ENCODE measurements at places on chromosomes 1 and 21.
A peak's percentile ranks its signal among the peaks of the same experiment; 100 is the strongest.

DNA sequence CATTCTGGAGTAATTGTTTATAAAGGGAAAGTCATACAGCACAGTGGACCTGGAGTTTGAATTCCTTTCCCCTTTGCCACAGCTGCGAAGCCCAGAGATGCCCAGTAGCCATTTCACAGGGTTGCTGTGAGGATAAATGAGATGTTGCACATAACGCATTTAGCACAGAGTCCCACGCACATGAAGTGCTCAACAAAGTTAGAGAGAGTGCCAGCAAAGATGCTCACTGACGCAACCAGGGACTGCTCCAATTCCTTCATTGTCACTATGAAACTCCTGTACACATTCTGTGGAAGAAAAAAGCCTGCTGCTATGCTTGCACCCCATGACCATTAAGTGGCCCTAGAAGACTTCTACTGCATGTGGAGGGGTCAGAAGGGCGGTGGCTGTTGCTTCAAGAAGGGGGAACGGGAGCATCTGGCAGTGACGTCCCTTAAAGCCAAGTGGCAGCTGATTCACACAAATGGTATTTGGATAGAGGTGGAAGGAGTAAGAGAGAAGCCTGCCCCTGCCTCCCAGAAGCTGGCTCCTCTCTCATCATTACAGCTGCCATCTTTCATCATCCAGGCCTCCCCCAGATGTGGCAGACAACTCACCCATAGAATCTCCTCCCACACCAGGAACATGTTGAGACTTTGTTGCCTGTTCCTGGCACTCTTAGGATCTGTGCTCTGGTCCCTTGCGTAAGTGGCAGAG lies 26.5 kb upstream of the VAV3 start:
- ATAC-seq, result no peak

DNA sequence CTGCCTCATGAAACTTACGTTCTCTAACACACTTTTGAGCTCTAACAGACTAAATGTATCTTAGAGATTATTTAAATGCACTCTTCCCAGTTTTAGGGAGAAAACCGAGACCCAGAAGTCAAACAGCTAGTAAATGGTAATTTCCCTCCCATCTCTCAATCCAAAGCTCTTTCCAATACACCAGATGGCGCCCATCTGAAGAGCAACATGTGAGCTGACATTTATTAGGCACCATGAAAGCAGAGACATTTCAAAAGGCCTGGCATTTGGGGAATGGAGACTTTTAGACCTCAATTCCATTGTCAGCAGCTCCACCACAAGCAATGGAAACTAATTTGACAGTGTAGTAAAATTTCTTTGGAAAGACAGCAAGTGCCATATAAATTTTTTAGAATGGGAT lies 191.4 kb downstream of the DAB1 start:
- ATAC-seq, result no peak

DNA sequence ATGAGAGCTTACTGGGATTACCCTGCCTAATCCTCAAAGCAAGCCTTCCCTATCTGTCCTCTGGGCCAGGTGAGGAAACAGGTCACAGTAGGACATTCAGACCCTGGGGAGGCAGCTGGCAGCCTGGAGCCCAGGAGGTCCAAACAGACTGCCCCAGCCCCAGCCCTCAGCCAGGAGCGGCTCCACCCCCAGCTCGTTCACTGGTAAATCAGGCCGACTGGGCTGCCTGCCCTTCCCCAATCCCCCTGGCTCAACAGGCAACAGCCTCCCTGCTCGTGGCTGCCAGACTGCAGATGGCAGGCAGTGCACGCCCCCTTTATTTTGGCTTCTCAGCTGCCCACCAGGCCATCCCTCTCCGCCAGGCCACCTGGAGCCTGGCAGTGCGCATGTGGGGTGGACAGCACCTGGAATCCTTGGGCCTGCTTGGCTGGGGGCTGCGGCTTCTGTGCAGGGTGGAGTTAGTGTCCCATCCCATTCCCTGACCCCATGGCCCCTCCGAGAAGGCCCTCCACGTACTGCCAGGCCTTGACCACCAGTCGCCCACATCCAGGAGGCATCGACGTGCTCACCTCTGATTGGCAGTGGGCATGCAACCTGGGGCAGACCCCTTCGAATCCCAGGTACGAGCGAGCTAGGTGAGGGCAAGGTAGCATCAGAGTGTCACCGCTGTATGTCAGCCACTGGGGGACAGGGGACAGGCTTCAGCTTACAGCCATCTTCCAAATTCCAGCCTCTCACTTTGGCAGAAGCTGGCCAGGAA lies 11.2 kb upstream of the ZNF670 start:
- ATAC-seq, result no peak

GRCh38 chr21:23021481-23021880 lies 2023.3 kb downstream of the NCAM2 start:
- ATAC-seq, result no peak

DNA sequence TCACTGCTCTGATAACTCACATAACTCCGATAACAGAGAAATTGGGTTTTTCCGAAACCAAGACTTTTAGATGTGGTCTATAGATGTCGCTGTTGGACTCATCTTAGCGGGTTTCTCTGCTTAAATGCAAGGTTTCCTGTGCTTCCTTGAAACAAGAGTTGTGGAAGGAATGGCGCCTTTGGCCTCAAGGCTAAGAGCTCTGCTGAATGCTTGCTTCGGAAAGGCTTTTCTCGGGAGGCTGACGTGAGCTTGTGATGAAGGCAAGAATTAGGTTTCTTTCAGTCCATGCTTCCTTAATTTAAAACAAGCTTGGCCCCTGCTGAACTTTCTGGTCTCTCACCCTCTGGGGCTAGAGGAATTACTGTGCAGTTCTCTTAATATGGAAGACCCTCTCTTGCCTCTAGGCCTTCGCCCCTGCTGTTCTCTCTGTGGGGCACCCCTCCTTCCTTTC lies 113.5 kb downstream of the MAP3K21 start:
- peak; percentile 38 for ATAC-seq

DNA sequence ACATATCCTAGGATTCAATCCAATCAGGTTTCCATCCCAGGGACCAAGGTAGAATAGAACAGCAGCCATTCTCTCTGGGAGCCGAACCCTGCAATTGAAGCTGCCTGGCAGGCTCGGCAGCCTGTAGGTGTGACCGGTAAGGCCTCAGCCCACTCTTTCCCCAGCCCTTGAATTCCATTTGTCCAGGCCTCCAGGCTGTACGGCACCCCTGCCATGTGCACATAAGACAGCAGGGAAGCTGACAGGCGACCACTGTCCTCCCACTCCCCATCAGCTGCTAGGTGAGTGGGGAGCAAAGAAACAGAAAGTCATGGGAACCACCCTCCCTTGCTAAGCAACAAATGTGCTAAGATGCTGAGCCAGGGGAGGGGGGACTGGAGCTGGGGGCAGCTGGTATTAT lies 23.0 kb downstream of the OPTC start:
- no peak for ATAC-seq

GRCh38 chr1:107776900-107777663 lies 187.9 kb downstream of the VAV3 start:
- ATAC-seq, result peak; percentile 53

DNA sequence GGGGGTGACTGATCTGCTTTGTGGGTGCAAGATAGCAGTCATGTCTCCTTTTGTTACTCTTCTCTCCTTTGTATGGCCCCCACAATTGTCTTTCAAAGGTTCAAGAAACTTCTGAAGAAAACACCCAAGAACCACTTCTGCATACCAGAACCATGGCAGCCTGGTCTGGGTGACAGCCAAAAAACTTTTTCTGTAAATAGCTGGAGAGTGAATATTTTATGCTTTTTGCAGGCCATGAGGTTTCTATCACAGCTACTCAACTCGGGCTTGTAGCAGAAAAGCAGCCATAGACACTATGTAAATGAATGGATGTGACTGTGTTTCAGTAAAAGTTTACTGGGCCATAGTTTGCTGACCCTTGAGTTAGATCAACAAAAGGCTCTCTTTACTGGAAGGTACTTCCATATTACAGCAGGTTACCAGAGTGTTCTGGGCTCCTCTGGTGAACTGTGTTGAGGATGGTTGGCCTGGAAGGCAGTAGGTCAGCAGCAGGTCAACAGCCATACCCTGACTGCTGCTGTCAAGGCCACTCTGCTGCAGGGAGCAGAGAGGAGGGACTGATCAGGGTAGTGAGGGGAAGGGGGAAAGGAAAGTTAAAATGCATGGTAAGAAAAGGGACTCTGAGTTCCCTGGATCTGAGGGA lies 116.4 kb downstream of the GDAP2 start:
- ATAC-seq, result no peak

DNA sequence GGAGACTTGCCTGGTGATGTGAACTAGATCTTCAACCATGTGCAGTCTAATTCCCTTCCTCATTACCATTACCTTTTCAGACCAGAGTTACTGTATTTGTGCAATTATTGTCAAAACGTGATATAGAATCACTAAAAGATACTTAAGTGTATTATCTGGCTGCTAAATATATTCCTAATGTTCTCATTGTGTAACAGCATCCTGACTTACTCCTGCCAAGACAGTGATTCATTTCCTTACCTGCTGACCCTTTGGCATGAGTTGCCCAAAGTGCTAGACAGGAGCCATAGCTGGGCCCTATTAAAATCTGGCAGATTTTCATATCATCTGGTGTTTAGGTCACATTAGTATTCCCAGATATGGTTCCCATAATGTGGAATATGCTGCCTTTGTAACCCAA lies 598.3 kb upstream of the CAMK1G start:
- no peak for ATAC-seq

- no peak for ATAC-seq
Observed at GRCh38 chr1:55813618-55814017, 598.5 kb upstream of the USP24 start.

DNA sequence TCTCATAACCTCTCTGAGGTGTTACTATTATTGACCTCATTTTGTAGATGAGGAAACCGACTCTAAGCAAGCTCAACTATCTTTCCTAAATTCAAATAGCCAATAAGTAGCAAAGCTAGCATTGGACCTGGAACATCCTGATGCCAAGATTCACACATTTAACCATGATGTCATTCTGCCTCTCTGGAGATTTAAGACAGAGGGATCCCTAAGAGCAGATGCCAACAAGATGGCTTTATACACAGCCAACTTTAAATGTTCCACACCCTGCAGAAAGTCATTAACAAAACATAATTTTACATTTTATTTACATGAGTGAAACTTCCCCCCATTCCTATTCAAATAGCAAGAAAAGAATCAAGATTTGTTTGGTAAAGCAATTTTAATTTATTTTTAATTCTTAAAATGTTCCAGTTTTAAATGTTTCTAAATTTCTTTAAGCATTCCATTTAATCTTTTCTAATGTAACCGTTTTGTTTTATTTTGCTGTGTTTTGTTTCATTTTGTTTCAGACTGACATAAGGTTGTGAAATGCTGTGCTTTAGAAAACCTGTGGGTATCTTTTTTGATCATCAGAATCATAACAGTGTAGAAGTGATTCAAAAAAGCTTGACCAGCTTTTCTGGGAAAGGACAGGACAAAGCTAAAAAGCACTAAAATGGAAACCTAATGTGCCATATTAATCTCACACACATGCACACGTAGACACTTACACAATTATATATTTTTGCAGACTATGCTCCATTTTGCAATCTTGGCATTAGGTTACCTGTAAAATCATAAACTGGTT lies 7.6 kb upstream of the VAV3 start:
- ATAC-seq, result no peak

- ATAC-seq, result no peak
Observed at GRCh38 chr1:151893176-151893924, 16.0 kb downstream of the THEM4 start.

GRCh38 chr1:18285538-18285924 lies 177.9 kb downstream of the IGSF21 start:
- no peak for ATAC-seq

DNA sequence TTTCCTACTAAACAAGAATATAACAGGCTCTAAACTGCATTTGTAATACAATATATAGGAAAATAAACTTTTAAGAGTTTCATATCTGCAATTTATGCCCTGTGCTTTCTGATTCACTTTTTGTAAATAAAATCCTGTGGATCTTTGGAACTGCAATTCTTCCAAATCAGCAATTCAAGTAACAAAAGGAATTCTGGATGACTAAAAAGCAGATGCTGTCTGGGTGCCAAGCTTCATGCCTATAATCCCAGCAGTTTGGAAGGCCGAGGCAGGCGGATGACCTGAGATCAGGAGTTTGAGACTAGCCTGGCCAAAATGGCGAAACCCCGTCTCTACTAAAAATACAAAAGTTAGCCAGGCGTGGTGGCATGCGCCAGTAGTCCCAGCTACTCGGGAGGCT lies 6.3 kb downstream of the NME7 start:
- no peak for ATAC-seq

Data from activated CD4-positive, CD25-positive, alpha-beta regulatory T cell treated with anti-CD3 and anti-CD28 coated beads, Interleukin-2, amount 50 U/mL, for 24 hours (primary cell).